ENCODE measurements at places on chromosomes 2 and 18.

GRCh38 chr2:27079233-27080139 is 1.1 kb downstream of the EMILIN1 start:
- no peak for DNase-seq

DNA sequence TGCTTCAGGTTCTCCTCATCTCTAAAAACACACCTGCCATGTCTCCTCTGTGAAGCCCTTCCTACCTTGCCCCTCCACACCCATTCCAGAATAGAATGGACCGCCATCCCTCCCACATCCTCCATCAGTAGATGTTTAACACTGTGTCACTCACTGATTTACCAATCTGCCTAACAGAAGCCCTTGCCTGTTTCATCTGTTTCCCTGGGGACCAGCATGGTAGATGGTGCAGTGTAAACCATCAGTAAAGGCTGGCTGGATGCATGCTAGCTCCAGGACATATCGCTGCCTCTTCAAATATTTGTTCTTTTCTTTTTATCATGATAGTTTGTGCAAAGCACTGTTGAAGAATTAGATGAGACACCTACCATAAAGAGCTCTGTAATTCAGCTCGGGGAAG is 271.4 kb downstream of the PIEZO2 start:
- DNase-seq, result no peak

DNA sequence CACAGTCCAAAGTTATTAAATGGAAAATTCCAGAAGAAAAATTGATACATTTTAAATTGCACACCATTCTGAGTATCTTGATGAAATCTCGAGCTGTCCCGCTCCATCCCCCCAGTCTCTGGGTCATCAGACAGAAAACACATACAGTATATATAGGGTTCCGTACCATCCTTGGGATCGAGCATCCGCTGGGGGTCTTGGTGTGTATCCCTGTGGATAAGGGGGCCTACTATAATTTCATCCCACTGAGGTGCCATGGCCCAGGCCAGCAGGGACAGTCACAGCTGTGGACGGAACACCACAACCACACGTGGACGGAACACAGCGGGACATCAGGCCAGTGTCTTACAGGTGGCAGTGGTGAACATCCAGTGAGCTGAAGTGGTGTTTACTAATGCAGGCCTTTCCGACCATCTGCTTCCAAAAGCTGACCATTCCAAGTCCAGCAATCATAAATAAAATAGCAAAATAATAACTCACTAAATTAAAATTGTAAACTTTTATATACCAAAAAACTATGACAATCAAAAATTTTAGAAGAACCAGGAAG is 14.0 kb downstream of the TWIST2 start:
- DNase-seq, result no peak

- DNase-seq, result no peak
Observed at GRCh38 chr2:129730979-129731378, 248.5 kb upstream of the RAB6C start.

DNA sequence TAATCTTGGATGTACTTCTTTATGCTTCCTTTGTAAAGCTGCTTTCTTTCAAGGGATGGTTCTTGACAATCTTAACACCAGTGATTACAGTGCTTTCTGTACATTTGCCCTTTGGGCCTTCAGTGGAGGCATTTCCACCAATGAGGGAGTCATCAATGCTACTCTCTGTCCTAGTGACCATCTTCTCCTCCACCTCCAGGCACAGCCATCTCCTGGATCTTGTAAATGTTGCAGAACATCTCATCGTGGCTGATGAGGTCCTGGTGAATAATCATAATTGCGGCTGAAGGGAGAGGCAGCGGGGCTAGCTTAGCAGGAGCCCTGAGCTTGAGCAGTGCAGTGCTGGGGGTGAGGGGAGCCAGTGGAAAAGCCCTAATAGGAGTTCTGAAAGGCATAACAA is 32.5 kb downstream of the IDH1 start:
- DNase-seq, result no peak

GRCh38 chr2:100482741-100483140 is 12.5 kb downstream of the NMS start:
- no peak for DNase-seq

DNA sequence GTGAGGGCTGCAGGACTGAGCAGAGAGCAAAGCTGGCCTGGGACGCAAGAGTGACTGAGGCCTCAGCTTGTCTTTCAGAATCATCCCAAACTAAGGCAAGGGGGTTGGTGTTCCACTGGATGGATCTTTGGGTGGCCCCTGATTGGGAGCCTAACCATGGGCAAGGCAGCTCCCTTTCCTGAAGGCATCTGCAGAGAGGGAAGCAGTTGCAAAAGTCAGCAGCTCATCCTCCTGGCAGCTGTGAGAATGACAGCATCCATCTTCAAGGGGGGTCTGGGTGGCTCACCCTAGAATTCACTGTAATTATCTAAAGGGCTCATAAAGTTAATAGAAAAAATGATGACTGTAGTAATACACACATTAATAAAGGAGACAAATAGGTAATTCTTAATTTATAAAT is 46.5 kb upstream of the RAB31 start:
- DNase-seq, result no peak

DNA sequence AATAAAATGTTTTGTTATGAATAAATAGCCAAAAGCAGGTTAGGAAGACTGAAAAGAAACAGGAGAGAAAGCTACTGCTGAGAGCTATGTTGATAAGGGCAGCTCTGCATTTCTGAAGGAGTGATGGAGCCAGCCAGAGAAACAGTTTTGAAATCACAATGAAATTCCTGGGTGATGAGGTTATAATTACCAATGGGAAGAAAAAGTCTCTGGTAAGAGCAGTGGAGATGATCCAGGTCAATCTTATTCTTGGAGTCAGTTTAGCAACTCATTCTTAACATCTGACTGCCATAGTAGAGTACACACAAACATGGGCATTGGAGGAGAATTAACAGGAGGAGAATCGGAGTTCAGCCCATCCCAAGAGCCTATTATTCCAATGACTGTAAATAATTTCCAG is 2.4 kb downstream of the ALKAL2 start:
- no peak for DNase-seq

GRCh38 chr2:127255146-127255545 is 35.0 kb upstream of the CYP27C1 start:
- DNase-seq, result no peak

DNA sequence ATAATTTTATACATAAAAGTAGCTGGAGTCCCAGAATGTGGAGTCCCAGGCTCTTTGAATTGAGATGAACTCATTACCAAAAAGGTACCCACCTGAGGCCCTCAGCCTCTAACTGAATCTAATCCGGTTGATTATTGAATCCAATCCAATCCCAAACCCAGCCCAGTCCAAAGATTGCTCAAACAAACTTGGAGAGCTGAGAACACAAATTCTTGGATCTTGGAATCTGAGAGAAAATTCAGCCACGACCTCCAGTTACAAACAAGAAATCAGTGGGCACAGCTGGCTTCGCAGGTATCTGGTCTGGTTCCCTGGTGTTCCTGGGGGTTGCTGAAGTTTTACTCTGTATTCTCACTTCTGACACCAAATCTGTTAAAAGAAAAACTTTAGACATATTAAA is 28.4 kb upstream of the RHOB start:
- DNase-seq, result no peak

GRCh38 chr2:235551965-235552364 is 58.1 kb downstream of the AGAP1 start:
- no peak for DNase-seq

GRCh38 chr2:149507974-149508373 is 79.6 kb downstream of the MMADHC start:
- no peak for DNase-seq

- DNase-seq, result no peak
Observed at GRCh38 chr2:3600256-3600855, 5.4 kb downstream of the COLEC11 start.

GRCh38 chr2:230849633-230850357 is 14.9 kb upstream of the ITM2C start:
- DNase-seq, result peak; percentile 54

GRCh38 chr2:173630425-173631126 is 275.9 kb downstream of the CDCA7 start:
- DNase-seq, result no peak

GRCh38 chr2:106195456-106195855 is 1.4 kb upstream of the UXS1 start:
- DNase-seq, result no peak

DNA sequence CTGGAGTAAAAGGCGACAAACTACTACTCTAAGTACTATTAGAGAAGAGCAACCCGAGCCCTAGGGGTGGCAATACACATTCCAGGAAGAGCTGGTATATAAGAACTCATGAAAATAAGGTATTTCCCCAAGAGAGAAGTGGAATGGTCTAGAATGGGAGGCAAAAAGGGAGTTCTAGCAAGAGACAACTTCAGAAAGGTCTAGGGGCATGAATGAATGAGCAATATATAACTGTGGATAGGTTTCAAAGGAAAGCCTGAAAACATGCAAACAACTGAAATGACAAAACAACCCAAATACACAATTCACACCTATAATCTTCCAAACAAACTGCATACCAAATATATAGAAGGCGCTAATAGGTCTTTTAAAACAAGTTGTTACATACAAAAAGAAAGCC is 22.2 kb downstream of the TRIP12 start:
- no peak for DNase-seq

DNA sequence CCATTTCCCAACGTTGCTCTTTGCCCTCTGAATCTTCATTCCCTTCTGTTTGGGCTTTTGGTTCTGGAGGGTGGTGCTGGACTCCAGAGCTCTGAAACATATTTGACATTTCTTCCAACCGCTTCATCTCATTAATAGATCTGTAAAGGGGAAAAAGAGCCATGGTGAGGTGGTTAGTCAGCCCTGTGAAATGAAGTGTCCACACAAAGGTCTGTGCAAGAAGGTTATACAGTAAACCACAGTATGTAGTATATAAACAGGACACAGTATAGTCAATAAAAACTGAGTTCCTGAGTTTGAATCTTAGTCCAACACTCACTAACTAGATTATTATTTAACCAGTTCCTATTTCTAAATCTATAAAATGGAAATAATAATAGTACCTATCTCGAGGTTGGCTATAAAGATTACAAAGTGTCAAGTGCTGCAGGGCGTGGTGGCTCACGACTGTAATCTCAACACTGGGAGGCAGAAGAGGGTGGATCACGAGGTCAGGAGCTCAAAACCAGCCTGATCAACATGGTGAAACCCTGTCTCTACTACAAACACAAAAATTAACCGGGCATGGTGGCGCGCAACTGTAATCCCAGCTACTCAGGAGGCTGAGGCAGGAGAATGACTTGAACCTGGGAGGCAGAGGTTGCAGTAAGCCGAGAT is 13.1 kb downstream of the STARD7 start:
- no peak for DNase-seq

DNA sequence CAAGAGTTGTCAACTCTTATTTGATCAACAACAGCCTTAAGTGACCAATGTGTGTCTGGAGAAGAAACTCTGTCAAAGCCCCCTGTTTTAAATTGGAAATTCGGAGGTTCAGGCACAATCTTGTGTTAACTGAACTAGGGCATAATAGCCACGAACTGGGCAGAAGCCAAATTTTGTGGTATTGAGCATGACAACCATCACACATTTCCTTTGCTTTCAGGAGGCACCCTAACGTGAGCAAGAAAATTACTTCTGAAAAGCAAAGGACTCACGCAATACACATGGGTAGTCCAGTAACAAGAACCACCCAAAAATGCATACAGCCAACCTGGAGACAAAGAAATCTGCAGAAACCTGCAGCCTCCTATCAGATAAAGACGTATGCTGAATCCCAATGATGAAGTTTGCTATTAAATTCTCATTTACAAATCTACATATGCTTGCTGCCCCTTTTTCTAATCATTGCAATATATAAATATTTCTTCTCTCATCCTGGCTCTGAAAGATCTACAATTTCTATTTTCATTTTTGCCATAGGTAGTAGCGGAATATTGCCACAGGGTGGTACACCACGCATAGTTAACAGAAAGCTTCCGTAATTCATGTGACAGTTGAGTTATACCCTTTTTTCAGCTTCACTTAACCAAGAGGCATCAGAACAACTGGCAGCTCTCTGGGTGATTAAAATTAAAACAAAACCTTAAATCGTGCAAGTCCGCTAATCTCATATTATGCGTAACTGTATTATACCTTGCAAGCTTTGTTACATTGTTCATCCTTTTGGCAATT is 495.8 kb downstream of the NRXN1 start:
- DNase-seq, result no peak

- no peak for DNase-seq
Observed at GRCh38 chr2:68371581-68371980, 6.5 kb downstream of the PLEK start.

GRCh38 chr18:32875625-32876024 is 102.8 kb upstream of the KLHL14 start:
- DNase-seq, result no peak

GRCh38 chr2:147989102-147989501 is 31.4 kb downstream of the ORC4 start:
- no peak for DNase-seq

- no peak for DNase-seq
Observed at GRCh38 chr2:33091541-33092123, 144.9 kb downstream of the LTBP1 start.

DNA sequence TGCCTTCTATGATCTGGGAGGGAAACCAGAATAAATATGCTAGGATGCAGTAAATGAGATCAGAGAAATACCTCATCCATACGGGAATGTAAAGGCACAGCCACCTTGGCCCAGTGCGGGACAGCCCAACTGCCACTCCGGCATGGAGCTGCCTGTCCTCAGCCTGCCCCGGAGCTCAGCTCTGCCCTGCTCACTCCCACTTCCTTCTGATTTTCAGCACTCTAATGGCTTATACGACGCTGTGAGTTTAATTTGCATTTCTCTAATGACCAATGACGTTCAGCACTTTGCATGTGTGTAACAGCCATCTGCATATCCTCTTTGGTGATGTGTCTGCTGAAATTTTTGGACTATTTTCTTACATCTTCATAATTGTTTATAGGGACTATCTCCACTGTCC is 172.5 kb upstream of the RAB6C start:
- no peak for DNase-seq

- no peak for DNase-seq
Observed at GRCh38 chr2:163802284-163802683, 66.5 kb upstream of the FIGN start.

Data from stimulated activated CD8-positive, alpha-beta memory T cell treated with anti-CD3 and anti-CD28 coated beads, Interleukin-2, amount 100 ng/mL, for 1 hour (primary cell).